ENCODE measurements at places on chromosomes 4 and X. TPM values are rescaled to one million over a fixed set of nuclear protein-coding genes. Genes with fewer than 3 reads are reported as not detected.
A peak's percentile ranks its signal among the peaks of the same experiment; 100 is the strongest.

DNA sequence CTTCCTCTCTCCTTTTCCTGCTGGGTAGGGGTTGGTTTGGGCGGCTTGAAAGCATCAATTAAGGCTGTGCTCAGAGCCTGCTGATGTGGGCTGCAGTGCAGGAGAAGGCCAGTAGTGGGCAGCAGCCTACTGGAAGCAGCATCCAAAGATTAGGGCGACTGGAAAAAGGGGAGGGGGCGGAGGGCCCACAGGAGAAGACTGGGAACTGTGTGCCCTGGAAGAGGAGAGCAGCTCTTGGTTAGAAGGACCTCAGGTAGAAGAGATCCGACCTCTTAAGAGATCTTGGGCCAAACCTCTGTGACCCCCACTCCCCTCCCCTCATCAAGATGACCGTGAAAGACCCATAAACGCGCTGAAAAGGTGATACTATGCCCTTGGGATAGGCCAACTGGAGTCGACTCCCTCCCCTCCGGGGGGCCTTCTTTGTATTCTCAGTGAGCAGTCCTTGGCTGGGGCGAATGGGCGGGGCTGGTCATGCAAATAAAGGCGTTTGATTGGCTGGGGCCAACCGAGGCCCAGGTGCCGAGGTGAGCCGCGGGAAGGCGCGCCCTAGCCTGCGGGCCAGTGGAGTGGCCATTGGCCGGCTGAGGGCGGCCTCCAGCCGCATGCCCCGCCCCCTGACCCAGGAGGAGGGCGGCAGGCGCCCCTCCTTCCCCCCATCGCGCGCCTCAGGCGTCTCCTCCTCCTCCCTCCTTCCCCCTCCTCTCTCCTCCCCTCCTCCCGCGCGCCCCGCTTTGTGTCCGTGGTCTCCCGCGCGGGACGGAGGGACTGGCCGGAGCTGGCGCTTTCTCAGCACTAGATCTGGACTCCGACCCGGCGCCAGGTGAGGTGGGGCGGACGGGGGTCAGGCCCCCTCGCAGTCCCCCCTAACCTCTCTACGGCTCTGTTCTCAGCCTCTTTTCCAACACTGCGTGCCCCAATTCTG, 10.1 kb downstream of the DLG3 start:
- peaks cover 6% of the 10 kb centered on the region for H3K4me1 ChIP-seq
- peak overlapping the region; percentile 43 for H3K4me3 ChIP-seq
- DNase-seq, result peak; percentile 81
- peak overlapping the region; percentile 76 for H3K27ac ChIP-seq

DNA sequence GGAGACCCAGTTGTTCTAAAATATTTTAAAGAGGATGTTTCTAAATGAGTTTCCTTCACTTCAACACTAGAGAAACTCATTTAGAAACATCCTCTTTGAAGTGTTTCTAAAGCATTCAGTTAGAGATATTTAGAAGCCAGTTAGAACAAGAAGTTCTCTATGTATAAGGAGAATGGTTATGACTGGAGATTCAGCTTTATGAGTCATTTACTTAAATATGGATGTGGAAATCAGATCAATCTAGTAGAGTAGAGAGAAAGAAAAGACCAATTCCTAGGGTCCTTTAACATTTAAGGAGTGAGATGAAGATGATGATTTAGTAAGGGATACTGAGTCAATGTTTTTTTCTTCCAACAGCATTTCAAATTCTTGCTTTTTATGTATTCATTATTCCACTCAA, 234.1 kb downstream of the GRXCR1 start:
- no peaks in the 10 kb centered on the region for H3K4me1 ChIP-seq
- DNase-seq, result no peak
- no peak overlapping the region for H3K27ac ChIP-seq
- no peaks in the 10 kb centered on the region for H3K36me3 ChIP-seq

- no peak overlapping the region for H3K27ac ChIP-seq
- H3K4me3 ChIP-seq, result no peak overlapping the region
Measured at GRCh38 chr4:116899561-116899960, 185.8 kb downstream of the TRAM1L1 start.

GRCh38 chrX:120486786-120487185, 17.7 kb upstream of the LAMP2 start:
- no peaks in the 10 kb centered on the region for H3K4me1 ChIP-seq
- no peak overlapping the region for H3K4me3 ChIP-seq
- H3K27me3 ChIP-seq, result no peaks in the 10 kb centered on the region
- no peak overlapping the region for H3K27ac ChIP-seq

DNA sequence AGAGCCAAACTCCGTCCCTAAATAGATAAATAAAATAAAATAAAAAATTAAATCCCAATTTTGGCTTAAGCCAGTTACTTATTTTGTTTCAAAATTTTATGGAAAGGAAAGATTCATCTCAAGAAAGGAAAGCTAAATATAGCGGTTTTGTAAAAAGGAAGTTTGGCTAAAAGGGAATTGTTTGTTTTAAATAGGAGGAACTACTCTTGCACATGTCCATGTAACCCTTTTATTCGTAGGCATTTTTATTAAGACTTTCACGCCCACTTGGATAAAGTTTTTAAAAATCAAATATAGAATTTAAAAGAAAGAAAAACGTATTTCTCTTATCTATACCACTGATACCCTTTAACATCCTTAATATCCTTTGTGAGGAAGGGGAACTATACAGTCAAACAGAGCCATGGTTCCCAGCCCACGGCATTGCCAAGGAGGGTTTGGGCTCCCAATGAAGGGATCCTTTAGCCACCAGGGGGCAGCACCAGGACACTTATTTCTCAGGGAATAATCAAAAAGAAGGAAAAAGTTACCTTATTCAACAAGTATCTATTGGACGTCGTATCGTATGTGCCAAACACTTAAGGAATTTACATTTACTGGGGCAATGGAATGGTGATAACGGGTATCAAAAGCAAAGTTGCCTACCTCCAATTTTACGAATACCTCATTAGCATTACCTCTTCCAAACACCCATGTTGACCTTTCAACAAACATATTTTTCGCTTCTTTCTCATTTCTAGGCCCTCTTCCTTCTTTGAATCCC, 27.7 kb downstream of the CDKN2AIP start:
- no peaks in the 10 kb centered on the region for H3K27me3 ChIP-seq
- H3K4me1 ChIP-seq, result peaks cover 3% of the 10 kb centered on the region
- H3K27ac ChIP-seq, result no peak overlapping the region
- no peak overlapping the region for H3K4me3 ChIP-seq
- no peaks in the 10 kb centered on the region for H3K36me3 ChIP-seq

DNA sequence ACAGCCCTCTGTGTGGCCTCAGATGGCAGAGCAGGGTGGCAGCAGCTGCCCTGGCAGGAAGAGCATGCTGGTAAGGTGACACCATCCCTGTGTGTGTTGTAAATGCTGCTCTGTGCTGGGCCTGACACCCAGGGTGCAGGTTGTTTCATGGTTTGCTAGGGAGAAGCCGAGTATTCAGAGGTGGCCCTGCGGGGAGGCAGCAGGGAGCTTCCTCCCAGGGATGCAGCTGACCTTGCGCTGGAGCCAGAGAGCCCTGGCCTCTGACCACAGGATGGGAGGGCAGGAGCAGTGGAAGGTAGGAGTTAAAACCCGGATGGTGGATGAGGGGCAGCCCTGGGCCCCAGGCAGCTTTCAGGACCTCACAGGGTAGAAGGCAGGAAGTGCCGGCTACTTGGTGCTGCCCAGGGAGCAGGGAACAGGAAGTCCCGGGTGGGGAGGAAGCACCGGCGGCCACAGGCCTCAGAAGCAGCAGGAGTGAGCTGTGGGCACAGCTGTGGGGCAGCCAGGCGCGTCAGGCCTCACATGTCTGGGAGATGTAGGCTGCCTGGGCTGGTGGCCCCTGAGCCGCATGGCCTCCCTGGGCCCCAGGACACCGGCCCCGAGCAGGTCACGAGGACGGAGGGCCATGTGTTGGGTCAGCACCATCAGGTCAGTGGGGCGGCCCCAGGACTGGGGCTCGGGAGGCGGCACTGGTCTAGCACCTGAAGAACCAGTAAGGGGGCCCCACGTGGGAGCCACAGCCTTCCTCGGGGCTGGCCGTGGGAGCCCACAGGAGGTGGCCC, 19.1 kb downstream of the SH3BP2 start:
- peak; percentile 88 for DNase-seq
- H3K27ac ChIP-seq, result peak overlapping the region; percentile 64
- peaks cover 97% of the 10 kb centered on the region for H3K4me1 ChIP-seq
- no peaks in the 10 kb centered on the region for H3K27me3 ChIP-seq
- peaks cover 42% of the 10 kb centered on the region for H3K36me3 ChIP-seq
- peak overlapping the region; percentile 61 for H3K4me3 ChIP-seq

DNA sequence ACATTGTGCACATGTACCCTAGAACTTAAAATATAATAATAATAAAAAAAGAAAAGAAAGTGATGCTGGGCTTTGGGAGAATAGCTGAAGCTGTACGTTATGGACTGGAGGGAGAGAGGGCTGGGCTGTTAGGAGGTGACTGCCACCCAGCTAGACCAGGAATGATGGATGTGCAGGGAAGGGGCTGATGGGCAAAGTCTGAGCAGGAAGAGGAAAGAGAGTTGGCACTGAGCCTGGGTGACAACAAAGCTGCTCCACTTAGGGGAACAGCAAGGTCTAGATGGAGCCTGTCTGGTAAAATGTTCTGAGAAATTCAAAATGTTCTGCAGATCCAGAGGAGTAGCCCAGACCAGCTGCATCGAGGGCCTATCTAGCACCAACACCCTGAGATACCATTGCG, 32.3 kb downstream of the MED28 start:
- H3K36me3 ChIP-seq, result no peaks in the 10 kb centered on the region
- H3K4me3 ChIP-seq, result no peak overlapping the region
- H3K27me3 ChIP-seq, result no peaks in the 10 kb centered on the region
- DNase-seq, result no peak
- H3K4me1 ChIP-seq, result no peaks in the 10 kb centered on the region
- no peak overlapping the region for H3K27ac ChIP-seq

DNA sequence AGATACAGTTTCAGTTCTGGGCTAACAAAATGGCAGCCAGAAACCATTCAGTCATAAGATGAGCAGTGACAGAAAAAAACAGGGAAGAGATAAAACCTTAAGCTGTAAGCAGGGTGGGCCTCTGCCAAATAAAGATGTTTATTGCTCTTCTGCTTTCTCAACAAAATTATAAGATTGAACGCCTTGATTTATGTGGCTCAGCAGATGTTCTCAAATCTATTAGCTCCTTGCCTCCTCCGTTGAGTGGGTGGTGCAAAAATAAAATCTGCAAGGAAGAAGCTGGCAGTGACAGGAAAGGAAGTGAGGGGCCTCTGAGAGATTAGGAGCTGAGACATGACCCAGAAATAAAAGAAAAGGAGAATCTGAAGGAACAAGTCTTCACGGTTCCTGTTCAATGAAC, 206.6 kb downstream of the PTTG2 start:
- no peak for DNase-seq
- no peak overlapping the region for H3K4me3 ChIP-seq
- H3K27ac ChIP-seq, result no peak overlapping the region
- H3K27me3 ChIP-seq, result no peaks in the 10 kb centered on the region
- H3K36me3 ChIP-seq, result no peaks in the 10 kb centered on the region

DNA sequence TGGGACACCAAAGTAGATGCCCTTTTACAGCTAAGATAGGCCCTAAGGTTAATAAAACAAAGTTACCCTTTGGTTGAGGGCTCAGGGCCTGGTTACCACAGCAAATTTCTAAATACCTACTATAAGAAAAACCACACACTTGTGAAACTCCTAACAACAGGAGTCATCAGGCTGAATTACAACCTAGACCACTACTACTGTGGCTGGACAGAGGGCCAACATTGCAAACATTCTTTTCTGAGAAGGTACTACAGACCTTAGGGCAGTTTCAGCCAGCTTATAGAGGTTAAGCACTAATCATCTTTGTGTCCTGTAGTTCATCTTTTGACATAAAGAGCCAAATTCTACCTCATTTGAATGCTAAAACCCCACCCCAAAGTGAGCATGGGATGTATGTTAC, 504.0 kb downstream of the RAPGEF2 start:
- H3K27me3 ChIP-seq, result no peaks in the 10 kb centered on the region
- H3K36me3 ChIP-seq, result no peaks in the 10 kb centered on the region
- no peak overlapping the region for H3K27ac ChIP-seq
- DNase-seq, result no peak
- H3K4me1 ChIP-seq, result no peaks in the 10 kb centered on the region

GRCh38 chr4:21469438-21470300, 478.9 kb downstream of the KCNIP4 start:
- H3K27ac ChIP-seq, result no peak overlapping the region
- H3K36me3 ChIP-seq, result no peaks in the 10 kb centered on the region
- H3K4me1 ChIP-seq, result no peaks in the 10 kb centered on the region
- H3K27me3 ChIP-seq, result peaks cover 4% of the 10 kb centered on the region
- no peak overlapping the region for H3K4me3 ChIP-seq

DNA sequence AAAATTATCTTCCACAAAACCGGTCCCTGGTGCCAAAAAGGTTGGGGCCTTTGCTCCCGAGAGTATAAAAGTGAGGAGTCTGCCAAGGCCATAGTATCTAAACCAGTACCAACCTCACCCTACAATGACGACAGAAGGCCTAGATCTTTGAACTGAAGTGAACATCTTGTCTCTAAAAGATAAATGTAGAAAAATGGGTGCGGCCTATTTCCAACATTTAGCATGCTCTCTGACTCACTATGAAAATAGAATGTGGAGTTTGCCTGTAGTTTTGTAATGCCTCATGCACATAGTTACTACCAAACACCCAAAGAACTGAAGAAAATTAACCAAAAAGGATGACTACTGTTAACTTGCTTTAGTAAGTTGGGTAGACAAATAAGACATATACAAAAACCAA, 218.4 kb downstream of the SLITRK2 start:
- H3K27me3 ChIP-seq, result no peaks in the 10 kb centered on the region
- no peak for DNase-seq
- H3K27ac ChIP-seq, result no peak overlapping the region
- H3K4me1 ChIP-seq, result no peaks in the 10 kb centered on the region
- no peaks in the 10 kb centered on the region for H3K36me3 ChIP-seq

- H3K27ac ChIP-seq, result no peak overlapping the region
- H3K27me3 ChIP-seq, result no peaks in the 10 kb centered on the region
- DNase-seq, result no peak
- H3K4me3 ChIP-seq, result no peak overlapping the region
- H3K4me1 ChIP-seq, result no peaks in the 10 kb centered on the region
- H3K36me3 ChIP-seq, result no peaks in the 10 kb centered on the region
Measured at GRCh38 chr4:138095378-138095777, 146.8 kb downstream of the SLC7A11 start.

DNA sequence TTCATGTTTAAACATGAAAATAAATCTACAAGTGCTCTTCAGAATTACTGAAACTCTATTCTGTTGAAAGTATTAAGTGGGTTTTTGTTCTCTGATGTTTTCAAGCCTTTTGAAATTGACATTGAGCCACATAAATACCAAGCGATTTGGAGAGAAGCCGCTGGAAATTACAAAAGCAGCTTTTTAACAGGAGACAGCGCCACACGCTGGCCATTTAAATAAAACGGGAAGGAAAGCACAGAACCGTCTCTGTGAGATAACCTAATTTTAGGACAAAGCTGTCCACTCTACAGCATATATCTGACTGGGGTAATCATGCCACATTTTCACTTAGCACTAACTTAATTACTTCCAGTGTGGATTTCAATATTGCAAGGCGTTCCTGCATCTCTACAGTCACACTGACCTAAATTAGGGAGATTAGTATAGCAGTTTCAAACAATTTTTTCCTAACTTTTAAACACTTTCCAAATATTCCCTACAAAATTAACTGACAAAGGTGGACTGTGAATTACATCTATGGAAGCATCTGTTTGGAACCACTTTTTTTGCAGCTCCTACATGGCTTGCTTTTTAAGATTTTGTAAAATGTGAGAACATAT, 6.8 kb upstream of the ANOS1 start:
- H3K36me3 ChIP-seq, result no peaks in the 10 kb centered on the region
- no peak overlapping the region for H3K27ac ChIP-seq
- no peaks in the 10 kb centered on the region for H3K27me3 ChIP-seq

LUZP4 gene
- not detected for total RNA-seq

PDCL2 gene
- not detected for total RNA-seq

EMCN gene
- 46.1 TPM for total RNA-seq

VEGFD gene
- 20.1 TPM for total RNA-seq

IL13RA2 gene
- 2.5 TPM for total RNA-seq

PRRG1 gene
- total RNA-seq, result 8.6 TPM

EPGN gene
- not detected for total RNA-seq

BMX gene
- total RNA-seq, result 2.6 TPM

DAPP1 gene
- total RNA-seq, result 4.1 TPM

All from left lung (tissue), 14 donors.